ENCODE measurements at places on chromosomes 4 and X.
A peak's percentile ranks its signal among the peaks of the same experiment; 100 is the strongest.

DNA sequence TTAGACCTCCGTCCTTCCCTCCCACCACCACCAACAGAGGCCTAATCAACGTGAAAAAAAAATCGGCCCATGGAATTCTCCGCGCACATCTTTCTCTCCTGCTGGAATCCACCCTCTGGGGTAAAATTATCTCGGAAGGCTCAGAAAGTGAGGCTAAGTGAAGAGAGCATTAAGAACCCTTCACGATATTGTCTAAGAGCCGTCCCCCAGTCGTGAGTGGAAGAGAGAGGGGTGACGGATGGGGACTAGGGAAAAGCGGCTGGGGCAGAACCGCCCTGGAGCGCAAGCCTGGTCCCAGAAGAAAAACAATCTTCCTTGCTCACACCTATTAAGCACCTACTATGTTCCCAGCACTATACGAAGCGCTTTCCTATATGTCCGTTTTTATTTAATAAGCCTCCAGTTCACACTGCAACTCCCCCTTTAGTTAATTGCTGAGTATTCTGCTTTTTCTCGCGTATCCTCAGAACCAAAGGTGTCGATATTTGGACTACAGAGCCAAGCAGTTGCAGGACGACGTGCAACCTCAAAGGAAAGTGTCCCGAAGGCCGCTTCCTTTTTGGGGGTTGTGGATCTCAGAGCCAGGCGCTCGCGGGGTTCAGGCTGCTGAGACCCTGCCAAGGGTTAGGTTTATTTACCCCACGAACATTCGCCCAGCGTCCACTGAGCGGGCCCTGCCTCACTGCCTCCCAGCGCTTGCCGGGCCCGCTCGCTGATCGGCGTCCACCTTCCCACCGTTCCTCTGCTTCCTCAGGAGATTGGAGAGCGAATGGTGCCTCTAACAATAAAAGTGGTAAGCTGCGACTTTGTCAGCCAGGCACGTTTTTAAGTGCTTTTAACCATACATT is 889 bp downstream of the MGARP start:
- no peak for DNase-seq

DNA sequence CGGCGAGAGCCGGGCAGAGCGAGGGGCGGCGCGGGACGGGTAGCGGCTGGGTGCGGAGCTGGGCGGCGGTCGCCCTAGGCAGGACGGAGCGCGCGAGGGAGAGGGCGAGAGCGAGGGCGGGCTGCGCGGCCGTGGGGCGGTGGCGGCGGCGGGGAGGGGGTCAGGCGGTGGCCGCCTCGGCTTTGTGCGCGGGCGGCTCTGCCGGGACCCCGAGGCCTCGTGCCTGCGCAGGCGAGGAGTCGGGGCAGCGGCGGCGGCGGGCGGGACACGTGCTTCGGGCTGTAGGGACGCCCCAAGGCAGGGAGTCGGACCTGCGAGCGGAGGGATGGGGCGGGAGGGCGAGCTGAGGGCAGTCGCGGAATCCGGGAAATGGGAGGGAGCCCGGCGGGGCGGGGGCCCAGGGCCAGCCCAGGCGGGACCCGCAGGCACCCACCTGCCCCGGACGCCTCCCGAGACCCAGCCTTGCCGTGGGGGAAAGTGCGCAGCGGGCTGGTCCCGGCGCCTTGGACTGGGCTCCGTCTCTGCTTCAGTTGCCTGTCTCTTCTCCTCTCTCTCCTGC is 465 bp downstream of the BMPR1B start:
- DNase-seq, result no peak

GRCh38 chrX:153926858-153927671 is 1.0 kb upstream of the ARHGAP4 start:
- DNase-seq, result peak; percentile 79

DNA sequence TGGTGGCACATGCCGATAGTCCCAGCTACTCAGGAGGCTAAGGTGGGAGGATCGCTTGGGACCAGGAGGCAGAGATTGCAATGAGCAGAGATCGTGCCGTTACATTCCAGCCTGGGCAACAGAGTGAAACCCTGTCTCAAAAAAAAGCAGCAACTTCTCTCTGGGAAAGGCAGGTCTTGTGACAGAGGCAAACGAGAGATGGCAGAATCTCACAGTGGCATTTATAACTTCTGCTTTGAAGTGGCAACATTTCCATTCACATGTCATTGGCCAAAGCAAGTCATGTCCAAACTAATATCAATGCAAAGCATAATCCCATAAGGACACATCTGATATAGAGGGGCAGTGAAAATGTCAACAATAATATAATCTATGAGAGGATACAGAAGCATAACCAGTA is 79.8 kb downstream of the PPEF2 start:
- no peak for DNase-seq

GRCh38 chr4:154471526-154472331 is 19.9 kb downstream of the DCHS2 start:
- no peak for DNase-seq

DNA sequence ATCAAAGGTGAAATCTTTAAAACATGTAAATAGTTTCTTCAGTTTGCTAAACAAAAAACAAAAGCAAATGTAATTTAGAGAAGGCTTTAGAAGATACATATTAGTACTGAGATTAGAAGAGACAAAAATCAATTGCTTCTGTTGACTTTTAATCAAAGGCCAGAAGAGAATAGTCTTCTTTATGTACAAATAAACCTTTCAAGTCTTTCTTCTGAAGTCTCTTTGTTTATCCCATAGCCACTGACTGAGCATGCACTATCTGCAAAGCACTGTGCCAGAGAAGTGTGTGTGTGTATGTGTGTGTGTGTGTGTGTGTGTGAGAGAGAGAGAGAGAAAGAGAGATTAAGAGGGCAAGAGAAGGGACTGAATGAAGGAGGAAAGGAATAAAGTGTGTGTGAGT is 198.4 kb downstream of the GLUD2 start:
- DNase-seq, result no peak

DNA sequence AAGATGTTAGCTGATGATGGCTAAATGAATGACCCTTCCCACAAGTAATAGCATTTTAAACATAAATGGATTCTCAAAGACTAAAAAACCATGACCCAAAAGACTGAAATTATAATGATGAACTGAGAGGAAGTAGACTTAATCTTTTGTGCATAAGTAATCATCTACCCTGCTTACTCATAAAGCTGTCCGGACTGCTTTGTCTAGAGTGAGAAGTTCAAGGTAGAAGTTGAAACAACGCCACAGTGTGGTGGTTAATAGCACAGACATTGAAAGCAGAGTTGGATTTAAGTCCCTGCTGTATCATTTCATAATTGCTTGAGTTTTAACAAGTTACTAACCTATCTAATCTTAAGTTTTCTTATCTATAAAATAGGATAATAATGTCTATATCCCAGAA is 346.6 kb downstream of the CENPC start:
- no peak for DNase-seq

GRCh38 chrX:68018248-68019203 is 414.8 kb downstream of the OPHN1 start:
- DNase-seq, result peak; percentile 19
